HuH-7 (cell line): ENCODE measurements at places on chromosomes 1 and 21.

DNA sequence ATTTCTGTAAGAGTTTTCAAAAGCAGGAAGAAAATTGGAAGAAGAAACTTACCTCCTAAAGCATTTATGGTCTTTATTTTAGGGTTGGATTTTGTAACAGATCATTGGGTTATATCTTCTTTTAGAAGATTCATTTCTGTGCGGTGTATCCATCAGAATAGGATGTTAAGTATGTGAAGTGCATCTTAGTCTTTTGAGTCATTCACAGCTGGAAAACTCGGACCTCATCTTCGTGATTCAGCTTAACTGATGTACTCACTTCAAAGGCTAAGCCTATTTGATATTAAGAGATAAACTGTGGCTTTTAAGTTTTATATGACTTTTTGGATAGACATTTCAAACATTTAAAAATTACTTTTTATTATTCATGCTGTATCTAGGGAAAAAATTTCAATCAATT is 56.3 kb downstream of the GIPC2 start:
- no peak for DNase-seq

DNA sequence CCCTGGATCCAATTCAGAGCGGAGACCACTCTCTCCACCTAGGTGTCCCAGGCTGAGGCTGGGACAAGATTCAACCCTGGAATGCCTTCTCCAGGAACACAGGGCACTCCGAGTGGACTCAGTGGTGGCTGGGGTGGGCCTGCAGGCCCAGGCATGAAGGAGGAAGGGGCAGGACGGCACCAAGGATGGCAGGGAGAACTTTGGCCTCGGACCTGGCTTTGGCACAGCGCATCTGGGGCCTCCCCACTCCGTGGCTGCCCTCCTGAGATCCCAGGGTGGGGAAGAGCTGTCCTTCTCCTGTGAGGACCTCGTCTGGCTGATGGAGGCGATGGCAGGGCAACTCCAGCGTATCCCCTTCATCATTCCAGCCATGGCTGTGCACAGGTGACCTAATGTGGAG is 35.6 kb downstream of the DHCR24 start:
- no peak for DNase-seq

- no peak for DNase-seq
Measured at GRCh38 chr1:29387210-29387609, 150.9 kb downstream of the PTPRU start.

DNA sequence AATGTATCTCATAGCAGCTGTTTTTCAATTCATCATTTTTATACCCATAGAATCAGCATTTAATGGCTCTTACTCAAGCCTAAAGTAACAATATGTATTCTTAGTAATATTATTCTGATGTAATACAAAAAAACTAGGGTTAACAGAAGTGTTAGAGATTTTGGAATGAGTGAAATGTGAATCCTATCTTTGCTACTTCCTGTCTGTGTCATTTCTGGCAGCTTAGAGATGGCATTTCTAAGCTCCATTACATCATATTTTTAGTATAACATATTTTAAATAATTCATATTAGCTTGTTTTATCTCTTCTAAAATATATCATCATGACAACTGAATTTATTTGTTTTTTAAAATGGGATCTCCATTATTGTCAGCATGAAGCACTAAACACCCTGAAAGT is 90.2 kb downstream of the LRRC7 start:
- no peak for DNase-seq

DNA sequence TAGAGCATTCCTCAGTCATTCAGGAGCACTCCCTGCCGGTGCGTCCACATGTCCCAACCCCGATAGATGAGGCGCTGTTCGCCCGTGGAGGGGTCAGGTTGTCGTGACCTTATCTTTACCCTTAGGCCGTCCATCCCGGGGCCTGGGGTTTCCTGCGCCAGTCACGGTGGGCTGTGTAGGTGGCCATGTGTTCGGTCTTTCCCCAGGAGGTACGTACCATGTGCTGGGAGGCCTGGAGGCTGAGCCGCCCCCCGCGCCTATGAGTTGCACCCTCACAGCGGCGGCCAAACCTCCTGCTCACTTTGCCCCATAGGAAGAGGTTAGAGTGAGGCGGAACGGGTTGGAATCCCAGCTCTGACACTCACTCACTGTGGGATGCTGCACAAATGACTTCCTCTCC is 35.3 kb downstream of the UMODL1 start:
- no peak for DNase-seq

DNA sequence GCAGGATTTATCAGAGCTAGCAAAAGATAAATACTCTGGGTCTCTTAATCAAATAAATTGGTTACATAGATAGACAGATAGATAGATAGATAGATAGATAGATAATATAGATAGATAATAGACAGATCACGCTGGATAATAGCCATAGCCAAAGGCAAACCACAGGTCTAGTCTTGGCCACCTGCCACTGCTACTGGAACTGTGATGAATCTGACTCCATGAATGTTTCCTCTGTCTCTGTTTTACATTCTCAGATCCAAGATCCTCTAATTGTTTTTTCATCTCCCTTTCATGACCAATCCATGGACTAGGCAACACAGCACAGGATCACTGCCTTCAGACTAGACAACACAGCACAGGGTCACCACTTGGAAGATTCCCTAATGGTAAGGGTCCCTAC is 444.7 kb upstream of the NFIA start:
- no peak for DNase-seq
